ENCODE measurements at places on chromosomes 2 and 18. TPM values are rescaled to one million over a fixed set of nuclear protein-coding genes. Genes with fewer than 3 reads are reported as not detected.

The IL37 gene
- total RNA-seq: not detected

The RNASEH1 gene
- total RNA-seq: 43.1 TPM

The SLC9A4 gene
- total RNA-seq: not detected

The CFAP53 gene
- 1.1 TPM for total RNA-seq

The SMAD7 gene
- total RNA-seq: 33.1 TPM

The DNER gene
- 0.55 TPM for total RNA-seq

The NT5C1B gene
- 0.33 TPM for total RNA-seq

The ERFE gene
- total RNA-seq: 2.1 TPM

The NPC1 gene
- total RNA-seq: 325 TPM

The CROCC2 gene
- not detected for total RNA-seq

The NDC80 gene
- total RNA-seq: 17.2 TPM

The C2orf72 gene
- 0.22 TPM for total RNA-seq

The OTOS gene
- total RNA-seq: not detected

The MAP4K3 gene
- 59.1 TPM for total RNA-seq

The RGPD4 gene
- not detected for total RNA-seq

The RBM43 gene
- 4.8 TPM for total RNA-seq

The EFEMP1 gene
- total RNA-seq: 10.8 TPM

The TMEM169 gene
- 0.66 TPM for total RNA-seq

The KCTD18 gene
- total RNA-seq: 32.9 TPM

The LIPT1 gene
- total RNA-seq: 7.4 TPM

The COX5B gene
- 262 TPM for total RNA-seq

The SERPINB12 gene
- total RNA-seq: not detected

The DHX57 gene
- 29.5 TPM for total RNA-seq

The SDC1 gene
- total RNA-seq: 117 TPM

The M1AP gene
- under 0.01 TPM for total RNA-seq

The SEPTIN10 gene
- 110 TPM for total RNA-seq

The SAP130 gene
- total RNA-seq: 3.2 TPM

The CHRND gene
- not detected for total RNA-seq

The SNED1 gene
- total RNA-seq: 7.5 TPM

The LRATD1 gene
- total RNA-seq: 3.5 TPM

The SMYD1 gene
- total RNA-seq: not detected
